ENCODE measurements at places on chromosomes 4 and X.
A peak's percentile ranks its signal among the peaks of the same experiment; 100 is the strongest.

DNA sequence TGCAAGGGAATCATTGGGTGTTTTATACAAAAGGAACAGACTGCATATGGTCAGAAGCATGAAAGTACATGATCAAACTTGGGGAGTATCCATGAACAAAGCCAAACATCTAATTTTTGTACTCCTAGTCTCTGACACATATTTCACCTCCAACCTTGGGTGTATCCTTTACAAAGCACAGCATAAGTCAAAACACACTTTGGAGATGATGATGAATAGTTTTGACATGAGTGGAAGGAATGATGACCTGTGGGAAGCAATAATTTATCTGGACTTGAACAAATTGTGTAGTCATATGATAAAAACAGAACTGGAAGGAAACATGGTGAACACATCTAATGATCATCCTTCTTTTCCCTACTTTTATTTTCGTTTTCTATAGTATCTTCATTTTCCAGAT lies 108.7 kb upstream of the PLS3 start:
- DNase-seq: no peak

GRCh38 chr4:151304755-151305154 lies 20.6 kb downstream of the SH3D19 start:
- DNase-seq: no peak

DNA sequence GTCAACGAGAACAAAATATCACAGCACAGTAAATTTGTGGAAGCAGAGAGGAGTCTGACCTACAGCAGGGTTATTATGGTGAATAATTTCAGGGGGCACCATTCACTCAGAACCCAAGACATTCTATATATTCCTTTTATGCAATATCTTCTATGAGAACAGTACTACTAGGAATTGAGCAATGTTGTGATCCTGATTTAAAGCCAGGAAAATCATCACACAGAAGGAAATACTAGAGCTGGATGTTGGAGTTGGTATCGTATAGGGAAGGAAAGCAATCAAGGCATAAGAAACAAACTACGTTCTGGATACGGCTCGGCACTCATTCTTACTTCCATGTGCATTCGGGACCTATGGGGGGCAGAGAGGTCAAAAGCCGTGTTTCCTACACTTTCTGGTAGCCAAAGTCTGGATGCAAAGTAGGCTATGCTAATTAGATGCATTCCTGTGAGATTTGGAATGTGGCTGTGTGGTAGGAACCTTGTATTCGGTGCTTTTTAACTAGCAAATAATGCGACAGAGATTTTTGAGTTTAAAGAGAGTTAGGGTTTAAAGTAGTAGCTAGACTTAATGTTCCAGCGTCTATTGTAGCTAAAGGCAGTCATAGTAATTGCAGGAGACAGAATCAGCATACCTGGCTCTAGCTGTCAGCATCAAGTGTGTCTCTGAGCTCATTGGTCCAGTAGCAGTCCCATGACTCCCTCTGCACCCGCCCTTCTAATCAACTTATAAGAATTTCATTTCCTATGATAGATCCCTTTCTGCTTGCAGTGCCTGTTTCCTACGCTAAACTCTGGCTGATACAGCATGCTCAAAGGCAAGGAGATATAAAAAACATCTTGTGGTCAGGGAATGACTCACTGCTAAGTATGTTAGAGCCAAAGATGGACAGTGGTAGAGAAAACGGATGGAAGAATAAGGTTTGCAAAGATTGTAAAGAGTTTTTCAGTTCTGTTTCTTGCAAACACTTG lies 43.3 kb upstream of the PDGFC start:
- peak; percentile 74 for DNase-seq

DNA sequence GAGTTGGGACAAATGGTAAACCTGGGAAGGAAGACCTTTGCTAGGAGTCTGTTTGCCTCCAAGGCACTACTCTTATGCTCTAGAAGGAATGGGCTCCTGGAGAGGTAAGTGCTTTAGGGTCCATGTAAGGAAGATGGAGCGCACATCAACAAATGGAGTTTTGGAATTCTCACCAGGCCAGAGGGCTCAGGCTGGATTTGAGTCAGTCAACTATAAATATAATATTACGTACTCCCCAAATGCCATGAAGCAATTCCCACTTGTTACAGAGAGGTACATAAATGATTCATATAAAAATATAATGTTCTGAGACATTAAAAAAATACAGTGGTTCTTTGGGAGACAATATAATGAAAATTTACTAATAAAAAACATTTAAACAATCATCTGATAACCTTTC lies 1.6 kb upstream of the SLC9B1 start:
- DNase-seq: no peak

GRCh38 chrX:19410259-19410658 lies 66.5 kb downstream of the PDHA1 start:
- DNase-seq: no peak

DNA sequence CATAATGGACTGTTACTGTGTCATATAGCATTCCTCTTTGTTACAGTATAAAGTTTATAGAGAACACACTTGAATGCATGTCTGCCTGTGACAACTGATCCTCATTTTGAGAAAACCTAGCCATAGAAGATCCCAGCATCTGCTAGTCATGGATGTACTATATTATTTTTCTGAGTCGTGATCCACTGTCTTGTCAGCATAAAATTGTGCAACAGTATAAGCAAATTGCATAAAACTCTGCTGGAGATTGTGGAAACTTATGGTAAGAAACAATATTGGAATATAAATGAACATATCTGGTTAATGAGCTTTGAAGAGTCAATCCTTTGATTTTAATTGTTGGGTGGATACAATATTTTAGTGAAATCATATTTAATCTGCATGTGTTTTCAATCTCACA lies 3.6 kb downstream of the NEIL3 start:
- DNase-seq: no peak

GRCh38 chr4:113730467-113731216 lies 30.9 kb downstream of the CAMK2D start:
- no peak for DNase-seq

DNA sequence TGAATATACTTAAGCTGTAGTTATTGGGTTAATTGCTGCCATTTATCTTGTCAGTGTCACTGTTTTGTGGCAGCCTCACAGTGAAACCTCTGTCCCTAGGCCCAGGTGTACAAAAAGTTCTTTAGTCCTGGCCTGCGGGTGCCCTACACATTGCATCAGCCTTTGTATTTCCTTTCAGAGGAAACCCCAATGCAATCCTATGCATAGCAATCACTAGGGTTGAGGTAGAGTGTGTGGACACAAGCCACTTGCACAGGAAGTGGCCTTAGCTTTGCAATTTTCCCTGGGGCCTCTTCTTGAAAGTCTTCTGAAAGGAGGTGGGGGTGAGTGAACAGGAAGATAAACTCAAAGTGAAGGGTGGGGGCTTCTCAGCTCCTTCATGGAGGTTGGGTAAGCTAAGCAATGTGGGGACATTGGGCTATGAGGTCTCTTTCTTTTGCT lies 27.8 kb downstream of the VSIG4 start:
- DNase-seq: no peak

- peak; percentile 82 for DNase-seq
Observed at GRCh38 chrX:39729981-39730661, 367.6 kb downstream of the BCOR start.

GRCh38 chr4:1170976-1171310 lies 1.4 kb downstream of the SPON2 start:
- DNase-seq: no peak

- DNase-seq: peak; percentile 21
Observed at GRCh38 chr4:8820178-8821102, 51.2 kb downstream of the HMX1 start.

GRCh38 chrX:9935436-9935835 lies 31.7 kb upstream of the CLDN34 start:
- no peak for DNase-seq

- DNase-seq: no peak
Observed at GRCh38 chr4:43163101-43163792, 270.7 kb downstream of the GRXCR1 start.

DNA sequence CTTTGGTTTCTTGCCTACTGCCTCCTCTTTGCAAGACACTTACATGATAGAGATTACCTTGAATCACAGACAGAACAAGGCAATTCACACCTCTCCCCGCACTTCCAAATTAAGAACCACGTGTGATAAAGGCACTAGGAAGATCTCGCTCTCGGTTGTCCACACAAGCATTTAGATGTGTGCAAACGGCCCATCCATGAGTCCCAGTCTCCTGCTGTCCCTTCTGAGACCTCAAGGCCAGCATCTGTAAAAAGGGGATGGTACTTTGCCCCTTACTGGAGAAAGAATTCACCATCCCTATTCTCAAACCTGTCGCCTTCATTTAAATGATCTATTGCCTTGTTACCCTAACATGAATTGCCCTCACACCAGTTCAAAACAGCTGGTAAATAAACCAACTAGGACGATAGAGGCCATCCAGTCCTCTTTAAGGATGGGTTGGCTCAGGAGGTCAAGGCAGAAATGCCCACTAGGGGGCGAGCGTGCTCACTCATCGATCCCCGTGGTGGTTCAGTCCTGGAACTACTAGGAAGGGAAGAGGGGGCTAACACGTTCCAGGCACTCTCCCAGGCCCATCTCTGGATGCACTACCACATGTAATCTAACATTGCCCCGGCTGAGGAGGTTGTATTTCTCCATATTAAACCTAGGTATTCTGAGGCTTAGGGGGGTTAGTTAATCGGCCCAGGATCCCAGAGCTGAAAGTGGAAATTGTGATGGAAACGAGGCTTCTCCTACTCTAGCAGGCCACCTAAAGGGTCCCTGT lies 95.8 kb downstream of the DHX15 start:
- DNase-seq: peak; percentile 23

All from SJSA1 (cell line).